ENCODE measurements at places on chromosomes 12 and 14.

DNA sequence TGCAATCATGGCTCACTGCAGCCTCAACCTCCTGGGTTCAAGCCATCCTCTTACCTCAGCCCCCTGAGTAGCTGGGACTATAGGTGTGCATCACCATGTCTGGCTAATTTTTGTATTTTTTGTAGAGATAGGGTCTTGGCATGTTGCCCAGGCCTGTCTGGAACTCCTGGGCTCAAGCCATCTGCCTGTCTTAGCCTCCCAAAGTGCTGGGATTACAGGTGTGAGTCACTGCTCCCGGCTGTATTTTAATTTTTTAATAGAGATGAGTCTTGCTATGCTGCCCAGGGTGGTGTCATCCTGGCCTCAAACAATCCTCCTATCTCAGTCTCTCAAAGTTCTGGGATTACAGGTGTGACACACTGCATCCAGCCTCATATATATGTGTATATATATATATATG lies 31.7 kb upstream of the GPRC5A start:
- no peak for DNase-seq

- DNase-seq, result no peak
These were observed 89.9 kb downstream of the TBX5 start for GRCh38 chr12:114316076-114316475.

GRCh38 chr12:76569685-76570604 lies 10.4 kb upstream of the OSBPL8 start:
- DNase-seq, result no peak

DNA sequence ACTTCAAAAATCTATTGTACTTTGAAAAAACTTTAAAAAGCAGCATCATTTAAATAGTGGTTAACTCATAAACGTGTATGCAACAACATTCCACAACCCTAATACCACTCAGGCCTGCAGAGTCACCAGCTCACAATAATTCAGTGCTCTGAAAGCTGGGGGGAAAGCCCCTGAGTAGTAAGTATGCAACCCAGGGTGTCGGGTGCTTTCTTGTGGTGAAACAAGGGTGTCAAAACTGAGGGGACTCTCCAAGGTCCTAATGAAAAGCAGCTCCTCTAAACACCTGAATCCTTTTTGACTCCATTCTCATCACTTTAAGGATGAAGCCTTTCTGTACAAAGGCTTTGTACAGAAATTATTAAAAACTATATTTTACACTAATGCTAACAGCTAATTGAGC lies 33.7 kb downstream of the FGFR1OP2 start:
- DNase-seq, result no peak

DNA sequence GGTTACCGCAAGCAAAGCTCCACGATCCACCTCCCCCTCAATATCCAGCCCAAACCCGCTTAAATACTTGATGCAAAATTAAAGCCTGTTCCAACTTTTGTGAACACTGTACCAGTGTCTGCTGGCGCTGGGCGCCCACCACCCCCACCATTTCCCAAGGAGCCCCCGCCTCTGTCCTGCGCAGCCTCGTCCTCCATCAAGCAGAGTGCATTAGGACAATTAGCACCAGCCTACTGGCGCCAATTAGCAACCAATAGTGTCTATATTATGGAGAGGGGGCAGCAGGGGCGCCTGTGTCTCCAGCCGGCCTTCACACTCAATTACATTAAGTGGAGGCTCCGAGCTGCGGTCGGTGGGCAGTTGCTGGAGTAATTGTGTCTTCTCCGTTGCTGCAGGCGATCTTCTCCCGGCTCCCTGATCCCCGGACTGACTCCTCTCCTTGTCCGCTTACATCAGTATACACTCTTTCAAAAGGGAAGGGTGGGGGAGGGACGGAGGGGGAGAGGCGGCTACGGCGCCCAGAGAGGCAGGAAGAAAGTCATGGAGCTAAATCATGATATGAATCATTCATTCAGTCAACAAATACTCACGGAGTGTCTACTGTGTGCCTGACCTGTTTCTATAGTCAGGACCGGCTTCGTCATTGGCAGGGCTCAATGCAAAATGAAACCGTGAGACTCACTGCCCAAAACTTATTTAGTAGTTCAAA lies 707.3 kb downstream of the MED13L start:
- DNase-seq, result no peak

- DNase-seq, result no peak
These were observed 52.2 kb upstream of the CD163 start for GRCh38 chr12:7555752-7556151.

DNA sequence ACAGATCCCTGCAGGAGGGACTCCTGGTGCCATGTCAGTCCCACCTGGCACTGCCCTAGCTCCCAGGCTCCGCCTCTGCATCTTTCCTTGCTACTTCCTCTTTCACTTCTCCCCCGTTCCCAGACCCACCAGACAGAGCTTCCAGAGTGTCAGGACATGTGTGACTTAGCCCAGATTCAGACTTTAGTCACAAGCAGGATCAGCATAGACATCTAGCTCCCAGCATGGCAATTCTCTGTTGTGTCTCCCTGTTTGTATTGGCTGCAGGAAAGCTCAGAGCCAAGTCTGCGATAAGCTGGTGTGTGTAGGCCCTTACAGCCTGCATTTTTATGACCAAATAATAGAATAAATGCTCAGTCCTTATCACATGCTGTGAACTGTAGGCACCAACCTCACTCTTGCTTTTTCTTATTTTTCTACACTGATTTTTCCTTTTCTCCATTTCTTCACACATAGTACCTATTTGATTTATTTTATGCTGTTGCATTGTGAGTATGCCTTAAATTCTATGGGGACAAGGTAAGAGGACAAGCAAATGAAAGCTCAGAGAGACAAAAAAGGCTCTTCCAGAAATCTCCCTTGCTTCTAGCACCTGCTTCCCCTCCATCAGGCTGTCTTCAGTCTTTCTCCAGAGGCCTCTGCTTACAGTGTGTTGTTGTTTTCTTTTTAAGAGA lies 5.9 kb downstream of the DHRS2 start:
- no peak for DNase-seq

GRCh38 chr12:61523276-61523992 lies 736.8 kb upstream of the USP15 start:
- DNase-seq, result no peak

DNA sequence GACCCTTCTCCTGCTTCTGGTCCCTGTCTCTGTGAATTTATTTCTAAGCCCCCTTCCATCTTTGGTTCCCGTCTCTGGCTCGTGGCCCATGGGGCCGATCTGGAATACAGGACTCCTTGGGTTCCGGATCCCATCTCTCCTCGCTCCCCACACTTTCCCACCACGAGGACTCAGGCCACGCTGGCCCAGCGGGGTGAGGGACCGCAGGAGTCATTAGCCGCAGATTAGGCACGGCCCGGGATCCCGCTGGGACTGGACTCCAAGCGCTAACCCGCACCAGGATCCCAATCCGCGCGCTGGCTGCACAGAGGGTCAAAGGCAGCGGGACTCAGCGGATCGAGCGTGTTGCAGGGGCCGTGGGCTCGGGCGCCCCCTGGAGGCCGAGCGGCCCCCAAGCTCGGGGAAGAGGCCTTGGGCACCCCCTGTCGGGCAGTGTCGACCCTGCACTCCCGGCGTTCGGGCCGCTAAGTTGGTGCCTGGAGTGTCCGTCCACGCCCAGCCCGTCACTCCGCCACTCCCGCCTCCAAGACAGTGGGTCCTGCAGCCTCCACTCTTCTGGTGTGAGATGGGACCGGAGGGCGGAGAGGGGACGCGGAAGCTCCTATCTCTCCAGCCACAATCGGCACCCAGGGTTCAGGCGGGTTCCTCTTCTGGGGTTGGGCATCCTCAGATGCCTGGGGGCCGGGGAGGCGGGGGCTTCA lies 9.5 kb downstream of the SHMT2 start:
- DNase-seq, result peak; percentile 81

Measured in NCI-H510A treated with DMSO at 0.1 percent for 48 hours (cell line).